ENCODE measurements at places on chromosomes 1 and 21.

DNA sequence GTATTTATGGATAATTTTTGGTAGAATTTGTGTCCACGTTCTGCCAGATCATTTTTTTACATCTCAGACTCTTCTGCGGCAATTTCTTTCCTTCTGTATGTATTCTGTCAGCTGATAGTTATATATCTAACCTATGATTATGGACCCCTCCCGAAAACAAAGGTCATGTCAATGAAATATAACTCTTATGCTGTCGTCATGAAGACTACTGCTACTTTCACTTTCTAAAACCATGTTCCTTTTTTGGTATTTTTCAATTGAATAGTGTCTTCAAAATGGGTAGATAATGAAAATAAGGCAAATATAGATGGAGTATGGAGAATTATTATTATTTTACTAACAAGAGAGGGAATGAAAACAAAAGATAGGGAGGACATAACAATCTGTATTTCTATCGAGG is 3.2 kb downstream of the ANGPTL1 start:
- no peak for DNase-seq

DNA sequence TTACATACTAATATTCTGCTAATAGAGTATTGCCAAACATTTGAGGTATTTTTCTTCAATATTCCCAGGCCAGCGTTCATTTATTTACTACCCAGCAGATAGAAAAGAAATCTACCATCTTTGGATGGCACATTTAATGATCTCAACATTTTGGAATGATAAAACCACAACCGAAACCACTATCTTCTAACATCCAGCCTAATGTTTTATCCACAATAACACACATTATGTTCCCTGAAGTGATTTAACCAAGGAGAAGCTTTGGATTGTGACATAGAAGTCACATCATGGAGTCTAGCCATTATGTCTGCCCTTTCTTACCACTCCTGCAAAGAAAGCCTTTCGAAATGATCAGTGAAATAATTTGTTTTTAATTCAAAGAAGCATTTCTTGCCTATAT is 497.1 kb upstream of the PLXNA2 start:
- no peak for DNase-seq

DNA sequence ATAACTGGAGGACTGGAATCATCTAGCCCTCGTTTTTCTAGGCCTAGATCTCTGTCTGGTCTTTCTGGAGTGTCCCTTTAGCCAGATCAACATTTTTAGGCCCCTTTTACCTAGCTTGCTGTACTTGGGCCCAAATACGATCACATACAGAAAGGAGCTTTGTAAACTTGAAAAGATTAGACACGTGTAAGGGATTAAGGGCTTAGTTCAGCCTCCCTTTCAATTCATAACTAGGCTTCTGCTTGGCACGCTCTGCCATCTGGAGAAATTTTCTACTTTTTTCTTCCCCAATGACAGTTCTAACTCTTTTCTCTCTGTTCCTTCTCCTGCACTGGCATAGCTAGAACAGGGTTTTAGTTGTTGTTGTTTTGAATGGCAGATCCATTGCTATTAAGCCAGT is 153.3 kb upstream of the BEND5 start:
- no peak for DNase-seq

DNA sequence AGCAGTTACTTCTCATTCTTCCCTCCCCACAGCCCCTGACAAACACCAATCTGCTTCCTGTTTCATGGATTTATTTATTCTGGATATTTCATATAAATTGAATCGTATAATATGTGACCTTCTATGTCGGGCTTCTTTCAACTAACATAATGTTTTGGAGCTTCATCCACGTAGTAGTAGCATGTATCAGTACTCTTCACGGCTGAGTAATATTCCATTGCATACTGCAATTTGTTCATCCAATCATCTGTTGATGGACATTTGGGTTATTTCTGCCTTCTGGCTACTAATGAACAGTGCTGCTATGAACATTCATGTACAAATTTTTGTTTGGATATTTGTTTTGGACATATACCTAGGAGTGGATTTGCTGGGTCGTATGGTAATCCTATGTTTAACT is 1.9 kb upstream of the KAZN start:
- DNase-seq = no peak

DNA sequence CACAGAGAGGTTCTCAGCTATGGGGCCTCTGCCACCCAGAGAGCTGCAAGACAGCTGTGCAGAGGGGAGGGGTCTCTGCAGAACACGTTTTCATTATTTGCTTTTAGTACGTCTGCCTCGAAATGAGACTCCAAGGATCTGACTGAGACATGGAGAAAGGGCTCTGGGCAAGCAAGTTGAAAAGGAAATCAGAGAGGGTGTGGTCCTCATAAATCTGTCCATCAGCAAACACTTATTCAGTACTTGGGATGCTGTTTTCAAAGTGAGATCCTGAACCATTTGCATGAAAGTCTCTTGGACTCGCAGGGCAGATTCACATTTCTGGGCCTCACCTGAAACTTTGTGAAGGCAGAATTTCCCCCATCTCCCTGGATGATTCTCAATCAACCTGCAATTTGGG is 197.4 kb upstream of the GALNT2 start:
- DNase-seq = no peak

DNA sequence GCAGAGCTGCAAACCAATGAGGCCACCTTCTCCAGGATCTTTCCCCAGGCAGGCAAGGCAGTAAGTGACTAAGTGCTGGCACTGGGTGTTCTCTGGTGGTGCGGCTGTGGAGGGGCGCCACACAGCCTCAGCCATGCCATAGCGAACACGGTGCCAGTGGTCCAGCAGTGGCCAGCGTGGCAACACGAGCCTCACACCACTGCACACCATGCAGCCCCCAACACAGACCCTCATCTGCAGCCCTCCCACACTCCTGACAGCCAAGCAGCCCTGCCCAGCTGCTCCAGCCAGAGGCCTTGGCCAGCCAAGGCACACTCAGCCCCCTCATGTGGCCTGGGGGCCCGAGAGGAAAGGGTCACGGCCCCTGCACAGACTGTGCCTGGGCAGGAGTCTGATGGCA is 3.0 kb downstream of the INTS11 start:
- DNase-seq = no peak

DNA sequence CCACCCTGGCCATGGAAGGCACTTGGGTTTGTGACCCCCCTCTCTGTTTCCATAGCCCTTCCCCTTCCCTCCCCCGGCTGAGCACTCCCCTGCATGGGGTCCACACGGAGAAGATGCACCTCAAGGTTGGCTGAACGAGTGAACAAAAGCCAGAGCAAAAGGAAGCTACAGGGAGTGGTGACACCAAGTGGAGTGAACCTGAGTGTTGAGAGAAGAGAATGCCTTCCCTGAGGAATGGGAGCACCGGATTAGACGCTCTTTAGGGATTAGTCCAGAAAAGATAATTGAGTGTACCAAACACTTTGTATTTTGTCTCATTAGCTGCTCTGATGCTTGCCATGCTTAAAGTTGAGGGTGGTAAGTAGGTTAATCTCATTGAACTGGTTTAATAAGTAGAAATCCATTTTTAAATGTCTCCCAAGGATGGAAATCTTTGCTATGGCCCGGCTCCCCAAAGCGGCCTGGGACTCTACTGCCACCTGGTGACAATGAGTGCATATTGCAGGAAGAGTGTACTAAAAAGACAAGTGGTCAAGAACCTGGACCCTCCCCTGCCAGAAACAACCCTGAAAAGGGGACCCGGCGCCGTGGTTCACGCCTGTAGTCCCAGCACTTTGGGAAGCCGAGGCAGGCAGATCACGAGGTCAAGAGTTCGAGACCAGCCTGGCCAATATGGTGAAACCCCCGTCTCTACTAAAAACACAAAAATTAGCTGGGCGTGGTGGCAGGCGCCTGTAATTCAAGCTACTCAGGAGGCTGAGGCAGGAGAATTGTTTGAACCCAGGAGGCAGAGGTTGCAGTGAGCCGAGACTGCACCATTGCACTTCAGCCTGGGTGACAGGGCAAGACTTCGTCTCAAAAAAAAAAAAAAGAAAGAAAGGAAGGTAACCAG is 150.6 kb upstream of the ZC3H12A start:
- DNase-seq = no peak

DNA sequence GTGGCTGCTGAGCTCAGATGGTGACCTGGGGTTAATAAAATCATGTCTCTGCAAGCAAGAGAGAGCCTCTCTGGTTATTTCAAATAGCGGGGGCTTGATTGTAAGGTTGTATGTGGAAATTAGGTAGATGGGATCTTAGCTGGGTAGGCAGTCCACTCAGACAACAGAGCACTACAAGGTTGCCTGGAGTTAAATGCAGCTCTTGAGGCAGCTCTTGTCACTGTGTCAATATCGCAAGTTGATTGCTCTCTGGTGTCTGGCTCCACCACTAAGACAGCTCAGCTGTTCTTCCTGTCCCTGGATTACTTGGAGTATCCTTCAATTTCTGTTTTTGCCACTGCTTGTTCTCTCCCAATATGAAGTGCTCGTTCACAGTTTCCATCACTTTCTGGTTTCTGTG is 93.8 kb downstream of the C21orf91 start:
- no peak for DNase-seq

DNA sequence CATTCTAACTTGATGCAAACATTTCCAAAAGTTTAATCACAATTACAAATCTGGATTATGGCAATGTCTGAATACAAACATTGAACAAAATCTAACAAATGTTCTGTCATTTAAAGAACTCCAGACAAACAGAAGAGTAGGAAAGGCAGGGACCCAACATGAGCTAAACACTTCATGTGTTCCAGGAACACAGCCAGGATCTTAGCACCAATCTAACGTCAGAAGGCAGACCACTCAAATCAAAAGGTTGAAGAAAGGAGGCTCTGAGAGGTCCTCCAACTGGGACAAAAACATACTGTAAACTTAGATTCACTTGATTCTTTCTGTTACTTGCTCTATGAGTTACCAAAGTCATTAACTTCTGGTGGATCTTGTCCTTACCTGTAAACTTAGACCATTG is 374.0 kb downstream of the NEGR1 start:
- no peak for DNase-seq

DNA sequence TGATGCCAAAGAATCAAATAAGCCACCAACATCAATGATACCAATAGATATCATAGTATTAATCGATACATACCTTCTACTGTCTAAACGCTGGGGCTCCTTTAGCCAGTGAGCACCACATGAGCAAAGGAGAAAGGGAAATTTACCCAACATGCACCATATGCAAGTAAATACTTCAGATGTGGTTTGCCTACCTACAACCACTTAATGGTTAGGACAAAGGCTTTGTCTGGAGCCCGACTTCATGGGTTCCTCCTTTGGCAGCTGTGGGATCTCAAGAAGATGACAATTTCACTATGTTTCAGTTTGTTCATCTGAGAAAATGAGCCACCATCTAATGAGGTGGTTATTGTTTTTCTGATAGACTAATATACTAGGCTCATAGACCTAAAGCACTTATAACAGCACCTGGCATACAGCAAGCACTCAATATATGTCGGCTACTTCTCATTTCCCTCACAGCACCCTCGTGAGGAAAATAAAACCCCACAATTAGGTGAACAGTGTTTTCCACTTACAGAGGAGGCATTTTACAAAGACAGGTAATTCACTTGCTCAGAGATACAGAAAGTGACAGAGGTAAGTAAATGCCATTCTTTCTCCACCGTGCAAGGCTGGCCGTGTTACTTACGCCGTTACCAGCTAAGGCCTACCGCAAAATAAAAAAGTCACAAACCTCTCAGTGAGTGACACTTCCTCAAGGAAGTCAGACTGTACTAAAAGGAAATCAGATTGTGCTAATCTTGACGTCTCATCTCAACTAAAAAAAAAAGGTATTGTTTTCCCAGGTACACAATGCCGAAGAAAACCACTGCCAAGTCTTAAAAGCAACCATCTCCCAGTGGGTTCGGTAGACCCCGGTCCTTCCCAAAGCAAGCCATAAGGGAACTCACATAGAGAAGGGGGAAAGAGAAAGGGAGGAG is 1.6 kb downstream of the TTC13 start:
- DNase-seq = no peak

- no peak for DNase-seq
Observed at GRCh38 chr1:119090250-119090649, 50.2 kb downstream of the WARS2 start.

DNA sequence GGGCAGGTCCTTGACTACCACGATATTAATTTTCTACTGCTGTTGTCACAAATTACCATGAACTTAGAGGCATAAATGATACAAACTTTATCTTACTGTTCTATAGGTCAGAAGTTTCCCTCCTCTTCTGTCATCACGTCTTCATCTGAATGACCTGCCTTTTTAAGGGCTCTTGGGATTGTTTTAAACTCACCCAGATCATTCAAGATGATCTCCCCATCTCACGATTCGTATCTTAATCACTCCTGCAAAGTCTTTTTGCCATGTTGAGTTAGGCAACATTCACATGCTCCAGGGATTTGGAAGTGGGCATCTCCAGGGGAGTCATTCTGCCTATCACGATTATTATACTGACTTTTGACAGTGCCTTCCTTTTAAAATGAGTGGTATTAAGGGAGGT is 32.1 kb downstream of the NCAM2 start:
- no peak for DNase-seq

- peak; percentile 15 for DNase-seq
Observed at GRCh38 chr21:36747815-36748383, 49.0 kb downstream of the SIM2 start.

- DNase-seq = no peak
Observed at GRCh38 chr21:8991088-8991907, 1530.1 kb upstream of the TPTE start.

GRCh38 chr1:198838022-198838342 is 199.1 kb downstream of the PTPRC start:
- no peak for DNase-seq

DNA sequence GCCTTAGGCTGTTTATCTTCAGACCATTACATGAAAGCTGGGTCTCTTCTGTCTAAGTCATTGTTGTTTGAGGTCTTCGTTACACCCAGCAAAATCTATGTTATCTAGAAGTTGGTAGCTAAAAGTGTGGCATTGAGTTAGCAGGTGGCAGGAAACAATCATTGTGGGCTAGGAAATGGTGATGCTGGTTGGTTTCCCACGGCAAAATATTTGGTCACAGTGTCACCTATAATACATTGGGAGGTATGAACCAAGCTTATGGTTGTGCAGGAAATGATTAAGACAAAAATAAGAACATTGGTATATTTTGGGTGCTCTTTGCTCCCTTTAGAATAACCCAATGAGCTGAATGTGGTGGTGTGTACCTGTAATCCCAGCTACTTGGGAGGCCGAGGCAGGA is 169.7 kb downstream of the TRIM33 start:
- no peak for DNase-seq

DNA sequence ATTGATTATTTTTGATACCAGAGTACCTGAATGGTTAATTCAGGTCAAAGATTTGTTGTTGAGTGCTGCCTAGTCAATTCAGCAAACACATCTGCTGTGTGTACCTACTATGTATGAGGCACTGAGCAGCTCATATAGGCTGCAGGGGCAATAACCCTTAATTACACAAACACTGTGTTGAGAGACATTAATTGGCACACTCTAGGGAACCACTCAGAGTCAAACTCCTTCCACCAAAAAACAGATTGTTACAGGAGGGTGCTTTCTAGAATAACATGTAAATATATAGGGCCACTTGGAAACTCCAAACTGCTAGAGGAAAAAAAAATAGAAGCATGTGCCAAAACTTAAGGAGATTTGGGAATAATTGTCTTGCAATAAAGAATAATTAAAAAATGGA is 31.3 kb downstream of the UBE2U start:
- DNase-seq = no peak

GRCh38 chr1:64194168-64195080 is 9.0 kb upstream of the UBE2U start:
- DNase-seq = no peak

GRCh38 chr1:30575066-30575465 is 148.3 kb downstream of the MATN1 start:
- no peak for DNase-seq
